ENCODE measurements at places on chromosomes 11 and 22.

GRCh38 chr11:70133771-70134335, 55.7 kb downstream of the ANO1 start:
- DNase-seq = no peak

DNA sequence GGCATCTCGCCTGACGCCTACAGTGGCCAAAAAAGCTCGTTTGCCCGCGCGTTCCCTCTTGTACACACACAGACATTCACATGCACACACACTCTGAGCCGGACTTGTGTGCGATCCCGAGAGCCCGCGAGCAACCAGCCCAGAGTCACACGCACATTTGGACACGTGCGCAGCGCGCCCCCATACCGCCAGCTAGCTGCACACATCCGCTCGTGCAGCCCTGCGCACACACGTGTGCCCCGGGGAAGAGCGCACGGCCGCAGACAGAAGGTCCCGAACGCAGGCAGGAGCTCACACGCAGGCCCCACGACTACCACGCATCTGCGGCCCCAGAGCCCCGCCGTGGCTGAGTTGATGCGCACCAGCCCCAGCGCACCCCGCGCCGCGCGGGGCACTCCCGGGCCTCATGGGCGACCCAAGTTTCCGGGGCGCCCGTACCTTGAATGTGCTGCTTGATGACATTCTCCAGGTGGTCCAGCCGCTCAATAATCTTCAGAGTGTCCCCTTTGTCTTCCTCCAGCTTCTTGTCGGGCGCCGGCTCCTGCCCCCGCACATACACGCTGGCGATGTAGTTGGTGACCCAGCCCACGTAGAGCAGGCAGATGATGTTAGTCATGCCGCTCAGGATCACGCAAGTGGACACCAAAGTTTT, 758 bp downstream of the GALNT18 start:
- no peak for DNase-seq

- DNase-seq = no peak
Observed at GRCh38 chr22:31142285-31142684, 2.0 kb upstream of the PLA2G3 start.

GRCh38 chr22:38271927-38272372, 860 bp downstream of the TMEM184B start:
- no peak for DNase-seq

DNA sequence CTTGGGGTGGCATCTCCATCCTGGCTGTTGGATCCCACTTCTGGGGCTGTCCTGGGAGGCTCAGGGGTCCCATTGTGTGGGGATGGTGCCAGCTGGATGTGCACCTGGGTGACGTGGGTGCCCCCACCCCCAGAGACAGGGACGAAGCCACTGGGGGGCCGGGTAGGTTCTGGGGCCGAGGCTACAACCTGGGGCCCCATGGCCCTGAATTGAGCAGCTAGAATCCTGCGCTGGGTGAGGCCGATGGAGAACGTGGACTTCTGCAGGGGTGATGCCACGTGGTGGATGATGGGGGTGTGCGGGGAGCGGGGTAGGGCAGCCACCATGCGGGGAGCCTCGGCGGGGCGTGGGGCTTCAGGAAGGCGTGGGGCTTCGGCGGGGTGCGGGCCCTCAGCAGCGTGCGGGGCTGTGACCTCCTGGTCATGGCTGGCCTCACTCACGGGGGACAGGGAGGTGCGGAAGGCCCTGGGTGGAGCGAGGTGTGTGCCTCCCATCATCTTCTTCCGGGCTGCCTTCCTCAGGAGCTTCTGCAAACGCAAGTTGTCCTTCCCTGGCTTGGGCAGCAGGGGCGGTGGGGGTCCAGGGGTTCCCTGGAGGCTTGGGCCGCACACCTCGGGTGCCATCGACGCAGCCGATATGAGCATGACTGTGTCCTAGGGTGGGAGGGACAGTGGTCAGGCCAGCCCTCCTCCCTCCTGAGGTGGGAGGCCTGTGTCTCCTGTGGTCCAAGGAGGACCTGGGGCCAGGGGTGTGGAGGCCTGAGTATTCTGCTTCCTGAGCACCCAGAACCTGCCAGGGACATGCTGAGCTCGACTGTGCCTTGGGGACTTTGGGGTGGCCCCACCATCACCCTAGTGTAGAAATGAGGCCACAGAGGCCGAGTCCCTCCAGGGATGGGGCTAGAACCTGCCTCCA, 1.5 kb downstream of the PRR33 start:
- no peak for DNase-seq

GRCh38 chr11:113571531-113571930, 96.3 kb upstream of the DRD2 start:
- DNase-seq = no peak

GRCh38 chr11:64924910-64925284, 408 bp downstream of the PPP2R5B start:
- no peak for DNase-seq

GRCh38 chr11:34176751-34177209, 71.4 kb downstream of the NAT10 start:
- no peak for DNase-seq

GRCh38 chr11:3050386-3051195, 6.6 kb downstream of the CARS1 start:
- DNase-seq = no peak

GRCh38 chr22:32462452-32462851, 1.8 kb downstream of the BPIFC start:
- DNase-seq = no peak

- no peak for DNase-seq
Observed at GRCh38 chr11:44065161-44065661, 859 bp upstream of the ACCS start.

All from stimulated activated naive B cell treated with anti-CD40 and anti-IgM and Interleukin-4, amounts not matched to agents 10 μg/mL and 1 μg/mL and 100 μg/mL, for 72 hours (primary cell).